Amniotic stem cell (primary cell): ENCODE measurements at places on chromosomes 3 and 15.

- no peak for DNase-seq
These were observed 11.0 kb upstream of the PLXNA1 start for GRCh38 chr3:126971891-126972351.

GRCh38 chr3:117616227-117616626, 906.6 kb downstream of the TUSC7 start:
- DNase-seq = no peak

GRCh38 chr3:66077973-66078372, 39.3 kb upstream of the MAGI1 start:
- DNase-seq = no peak

DNA sequence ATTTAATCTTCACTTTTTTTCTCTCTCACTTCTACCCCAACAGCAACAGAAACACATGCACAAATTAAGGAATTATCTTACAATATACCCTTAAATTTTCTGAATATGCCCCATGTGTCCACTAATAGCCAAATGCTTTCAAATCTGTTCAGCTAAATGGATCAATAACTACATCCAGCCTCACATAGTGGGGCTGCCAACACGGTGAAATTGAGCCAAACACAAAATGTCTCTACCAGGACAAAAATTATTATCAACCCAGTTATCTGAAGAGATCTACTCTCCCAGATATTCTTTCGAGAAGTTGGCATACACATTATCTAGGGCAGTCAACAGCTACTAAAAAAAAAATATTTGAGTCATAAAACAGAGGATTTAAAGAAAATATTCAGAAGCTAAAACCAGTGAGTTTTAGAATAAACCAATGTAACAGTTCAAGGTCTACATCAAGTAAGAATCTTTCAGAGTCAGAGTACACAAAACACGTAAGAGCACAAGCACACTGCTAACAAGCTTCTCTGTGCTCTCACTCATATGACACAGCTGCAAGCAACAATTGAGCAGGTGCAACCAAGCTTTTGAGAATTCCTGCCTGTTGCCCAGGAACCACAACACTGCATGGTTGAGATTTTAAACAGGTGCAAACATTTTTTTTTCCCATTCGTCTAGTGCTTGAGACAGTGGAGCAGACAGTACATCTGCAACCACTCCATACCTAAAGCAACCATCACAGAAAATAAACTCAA, 247.7 kb downstream of the ZBTB20 start:
- no peak for DNase-seq

DNA sequence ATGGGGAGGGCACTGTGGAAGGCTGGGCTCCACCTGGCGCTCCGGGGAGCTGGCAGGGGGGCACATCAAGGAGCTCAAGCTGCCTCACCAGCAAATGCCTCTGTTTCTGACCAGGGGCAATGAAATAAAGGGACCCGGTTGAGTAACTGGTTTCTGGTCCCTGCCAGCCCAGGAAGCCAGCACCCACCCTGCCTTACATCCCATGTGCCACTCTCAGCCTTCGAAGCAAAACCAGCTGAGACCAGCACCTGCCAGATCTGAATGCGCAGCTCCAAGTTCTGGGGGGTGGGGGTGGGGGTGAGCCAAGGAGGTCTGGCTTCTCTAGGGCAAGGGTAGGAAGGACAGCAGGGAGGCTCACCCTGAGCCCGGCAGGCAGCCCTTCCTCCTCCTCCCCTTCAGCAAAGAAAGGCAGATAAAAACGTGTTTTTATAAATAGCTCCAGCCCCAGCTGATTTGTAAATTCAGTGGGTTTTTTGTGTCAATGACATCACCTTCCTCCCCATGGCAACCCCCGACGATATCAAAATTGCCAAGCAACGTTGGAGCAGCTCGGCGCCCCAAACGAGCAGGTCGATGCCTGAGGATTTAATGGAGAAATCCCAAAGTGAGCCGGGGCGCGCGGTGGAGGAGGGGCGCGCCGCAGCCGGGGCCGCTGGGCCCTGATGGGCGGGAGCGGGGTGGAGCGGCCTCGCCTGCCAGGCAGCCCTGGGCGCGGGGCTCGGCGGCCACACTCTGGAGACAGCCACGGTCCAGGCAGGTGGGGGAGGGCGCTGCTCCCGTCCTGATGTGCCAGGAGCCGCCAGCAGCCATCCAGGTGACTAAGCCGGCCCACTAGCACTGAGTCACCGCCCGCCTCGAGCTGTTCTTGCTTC, at the start of gene PAK6:
PAK6 (plus strand) TSS at position 532 of the 872 bp plus-strand sequence. CDS start 25,723 bp downstream, outside the sequence.
- peak; percentile 17 for DNase-seq

DNA sequence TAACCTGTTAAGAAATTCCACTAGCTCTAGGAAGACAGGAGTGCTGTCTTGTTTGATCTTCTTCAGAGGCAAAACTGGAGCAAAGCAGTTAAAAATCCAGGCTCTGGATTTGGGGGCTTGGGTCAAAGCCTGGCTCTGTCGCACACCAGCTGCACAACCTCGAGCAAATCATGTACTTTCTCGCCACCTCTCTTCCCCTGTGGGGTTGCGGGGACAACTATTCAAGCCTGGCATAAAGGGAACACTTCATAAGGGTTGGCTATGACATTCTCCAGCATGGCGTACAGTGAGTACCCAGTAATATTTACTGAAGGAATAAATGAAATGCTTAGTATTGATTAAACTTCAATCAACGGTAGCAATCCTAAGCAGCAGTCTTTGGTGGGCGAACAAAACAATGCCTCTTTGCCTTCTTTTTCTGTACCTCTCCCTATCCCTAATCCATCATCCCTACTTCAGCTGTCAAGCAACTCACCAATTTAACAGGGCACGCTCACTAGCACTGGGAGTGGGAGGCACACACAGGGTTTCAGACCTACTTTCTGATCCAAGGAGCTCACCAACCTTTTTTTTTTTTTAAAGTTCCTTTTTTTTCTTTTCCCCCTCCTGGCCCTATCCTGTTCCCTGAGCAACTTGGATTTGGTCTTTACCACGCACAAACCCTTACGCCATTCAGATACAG, 33.0 kb downstream of the GNB5 start:
- DNase-seq = no peak

- no peak for DNase-seq
These were observed 8.6 kb downstream of the PKM start for GRCh38 chr15:72222393-72222792.

- peak; percentile 36 for DNase-seq
These were observed 86.4 kb downstream of the TIGIT start for GRCh38 chr3:114380233-114380651.

DNA sequence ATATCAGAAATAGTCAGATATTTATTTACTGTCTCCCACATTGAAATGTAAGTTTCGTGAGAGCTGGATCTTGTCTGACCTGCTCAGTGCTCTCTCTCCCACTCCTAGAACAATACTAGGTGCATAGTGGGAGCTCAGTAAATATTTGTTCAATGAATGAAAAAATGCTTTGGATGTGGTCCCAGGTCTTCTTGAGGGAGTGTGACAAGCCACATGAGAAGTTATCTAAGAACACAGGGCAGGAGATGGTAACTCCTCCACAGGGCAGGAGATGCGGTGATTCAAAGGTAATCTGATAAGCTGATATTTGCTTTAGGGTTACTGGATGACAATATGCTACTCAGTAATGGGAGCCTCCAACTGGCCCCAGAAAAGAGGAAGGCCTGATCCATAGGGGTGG, 25.8 kb upstream of the PLA2G4E start:
- DNase-seq = no peak

- no peak for DNase-seq
These were observed 2.5 kb upstream of the ETFA start for GRCh38 chr15:76313731-76314130.

GRCh38 chr3:38490281-38491030, 5.7 kb upstream of the EXOG start:
- DNase-seq = no peak

- peak; percentile 96 for DNase-seq
These were observed 41.2 kb downstream of the CCDC12 start for GRCh38 chr3:46935168-46935858.

GRCh38 chr15:62841891-62842559, 200.5 kb upstream of the TPM1 start:
- DNase-seq = no peak

DNA sequence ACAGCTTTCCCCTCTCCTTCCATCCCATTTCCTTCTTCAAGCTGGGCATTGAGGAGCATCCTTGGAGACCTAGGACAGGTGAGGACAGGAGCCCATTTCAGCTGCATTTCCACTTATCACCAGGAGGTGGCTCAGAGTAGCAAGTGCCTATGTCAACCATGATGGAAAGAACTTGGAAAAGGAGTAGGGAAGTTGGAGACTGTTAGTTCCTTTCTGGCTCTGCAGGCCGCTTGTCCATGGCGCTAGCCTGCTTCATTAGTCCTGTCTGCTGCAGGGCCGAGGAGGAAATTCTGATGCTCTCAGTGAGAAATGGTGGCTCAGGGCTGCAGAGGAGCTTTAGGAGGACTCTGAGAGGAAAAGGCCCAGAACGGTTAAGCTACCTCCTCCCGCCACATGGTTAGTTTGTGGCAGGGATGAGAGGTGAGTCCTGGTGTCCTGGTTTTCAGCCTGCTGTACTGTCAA, 7.0 kb upstream of the CD276 start:
- peak; percentile 15 for DNase-seq

- no peak for DNase-seq
These were observed 40.5 kb upstream of the ROPN1 start for GRCh38 chr3:124032311-124032880.

DNA sequence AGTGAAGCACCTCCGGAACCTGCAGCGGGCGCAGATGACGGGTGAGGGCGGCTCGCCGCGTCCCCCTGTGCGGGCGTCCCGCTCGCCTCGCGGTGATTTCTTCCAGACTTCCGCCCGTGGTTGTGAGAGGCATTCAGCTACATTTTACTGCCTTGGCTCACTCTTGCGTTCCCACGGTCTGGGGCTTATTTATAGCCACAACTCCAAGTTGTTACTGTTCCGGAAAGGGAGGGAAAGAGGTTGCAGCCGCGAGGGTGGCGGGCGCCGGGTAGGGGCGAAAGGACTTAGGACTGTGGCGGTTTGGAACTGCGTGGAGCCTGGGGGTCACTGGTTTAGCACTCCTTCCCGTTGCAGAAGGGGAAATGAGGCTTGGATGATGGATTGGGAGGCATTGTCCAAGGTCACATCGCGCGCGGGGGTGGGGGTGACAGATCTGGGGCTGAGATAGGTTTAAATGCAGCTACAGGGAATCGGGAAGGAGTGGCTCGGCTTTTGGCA, 1.1 kb downstream of the HES1 start:
- no peak for DNase-seq

DNA sequence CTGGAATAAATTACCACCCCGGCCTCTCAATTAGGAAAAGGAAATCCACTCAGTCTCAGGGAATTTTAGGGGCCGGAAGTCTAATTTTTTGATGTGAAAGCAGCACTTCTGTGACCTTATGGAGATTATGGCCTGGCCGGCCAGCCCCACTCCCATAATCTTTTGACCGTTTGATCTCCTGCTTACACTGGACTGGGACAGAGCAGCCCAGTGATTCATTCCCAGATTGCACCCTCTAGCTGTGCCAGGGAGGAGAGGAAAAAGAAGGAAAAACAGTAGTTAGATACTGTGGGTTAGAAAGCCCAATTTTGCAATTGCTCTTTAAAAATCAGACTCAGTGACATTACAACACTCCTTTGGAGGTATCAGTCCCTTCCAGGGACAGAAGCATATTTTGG, 32.4 kb downstream of the GJD2 start:
- DNase-seq = no peak

DNA sequence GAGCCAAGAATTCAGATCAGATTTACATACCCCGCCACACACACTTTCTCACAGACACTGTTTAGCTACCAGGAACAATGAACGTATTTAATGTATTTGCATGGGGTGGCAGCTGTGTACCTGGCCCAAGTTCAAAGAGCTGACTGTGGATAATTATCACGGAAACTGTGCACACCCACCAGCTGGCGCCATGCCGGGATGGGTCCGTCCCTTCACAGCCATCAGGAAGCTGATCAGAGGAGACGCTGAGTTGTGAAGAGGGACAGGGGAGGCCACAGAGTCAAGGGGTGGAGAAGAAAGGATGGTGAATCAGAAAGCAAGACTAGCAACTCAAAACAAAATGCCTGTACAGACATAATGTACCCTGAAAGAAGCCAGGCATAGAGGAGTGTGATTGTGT, 13.1 kb upstream of the PLA2G4D start:
- no peak for DNase-seq

- no peak for DNase-seq
These were observed 19.1 kb downstream of the DNAJB8 start for GRCh38 chr3:128447561-128448013.

DNA sequence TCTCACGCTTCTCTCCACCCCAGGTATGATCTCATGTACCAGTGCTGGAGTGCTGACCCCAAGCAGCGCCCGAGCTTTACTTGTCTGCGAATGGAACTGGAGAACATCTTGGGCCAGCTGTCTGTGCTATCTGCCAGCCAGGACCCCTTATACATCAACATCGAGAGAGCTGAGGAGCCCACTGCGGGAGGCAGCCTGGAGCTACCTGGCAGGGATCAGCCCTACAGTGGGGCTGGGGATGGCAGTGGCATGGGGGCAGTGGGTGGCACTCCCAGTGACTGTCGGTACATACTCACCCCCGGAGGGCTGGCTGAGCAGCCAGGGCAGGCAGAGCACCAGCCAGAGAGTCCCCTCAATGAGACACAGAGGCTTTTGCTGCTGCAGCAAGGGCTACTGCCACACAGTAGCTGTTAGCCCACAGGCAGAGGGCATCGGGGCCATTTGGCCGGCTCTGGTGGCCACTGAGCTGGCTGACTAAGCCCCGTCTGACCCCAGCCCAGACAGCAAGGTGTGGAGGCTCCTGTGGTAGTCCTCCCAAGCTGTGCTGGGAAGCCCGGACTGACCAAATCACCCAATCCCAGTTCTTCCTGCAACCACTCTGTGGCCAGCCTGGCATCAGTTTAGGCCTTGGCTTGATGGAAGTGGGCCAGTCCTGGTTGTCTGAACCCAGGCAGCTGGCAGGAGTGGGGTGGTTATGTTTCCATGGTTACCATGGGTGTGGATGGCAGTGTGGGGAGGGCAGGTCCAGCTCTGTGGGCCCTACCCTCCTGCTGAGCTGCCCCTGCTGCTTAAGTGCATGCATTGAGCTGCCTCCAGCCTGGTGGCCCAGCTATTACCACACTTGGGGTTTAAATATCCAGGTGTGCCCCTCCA, 19.1 kb downstream of the TYRO3 start:
- no peak for DNase-seq

DNA sequence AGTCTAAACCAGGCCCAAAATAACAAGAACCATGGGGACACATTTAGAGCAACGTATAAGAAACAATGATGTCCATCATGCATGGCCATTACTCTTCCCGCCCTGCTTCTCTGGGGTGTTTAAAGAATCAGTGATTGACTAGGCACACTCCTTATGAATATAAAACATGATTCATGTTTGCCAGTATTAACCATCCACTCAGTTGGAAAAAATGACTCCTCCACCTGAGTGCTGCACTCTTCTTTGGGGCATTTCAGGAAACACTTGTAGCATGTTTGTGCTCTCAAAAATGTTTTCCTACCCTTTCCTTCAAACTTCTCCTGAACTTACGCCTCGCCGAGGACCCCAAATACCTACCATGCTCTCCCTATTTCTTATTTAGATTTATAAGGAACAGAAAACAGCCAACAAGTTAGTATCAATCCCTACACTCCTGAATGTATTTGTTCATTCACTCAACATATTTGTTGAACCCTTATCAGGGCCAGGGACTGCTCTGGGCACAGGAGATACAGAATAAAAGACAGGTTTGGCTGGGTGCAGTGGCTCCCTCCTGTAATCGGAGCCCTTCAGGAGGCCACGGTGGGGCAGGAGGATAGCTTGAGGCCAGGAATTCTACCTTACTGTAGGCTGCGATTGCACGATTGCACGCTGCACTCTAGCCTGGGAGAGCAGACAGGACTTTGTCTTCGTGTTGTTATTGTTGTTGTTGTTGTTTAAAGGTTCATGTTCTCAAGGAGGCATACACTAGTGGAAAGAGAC, 137.0 kb downstream of the TMCO5A start:
- no peak for DNase-seq

GRCh38 chr3:22106213-22106896, 355.3 kb upstream of the ZNF385D start:
- DNase-seq = no peak
